ENCODE measurements at places on chromosomes 2 and 18.

GRCh38 chr2:16622399-16622968 is 43.1 kb downstream of the CYRIA start:
- DNase-seq, result no peak

GRCh38 chr18:22465859-22466457 is 48.2 kb upstream of the CTAGE1 start:
- no peak for DNase-seq

DNA sequence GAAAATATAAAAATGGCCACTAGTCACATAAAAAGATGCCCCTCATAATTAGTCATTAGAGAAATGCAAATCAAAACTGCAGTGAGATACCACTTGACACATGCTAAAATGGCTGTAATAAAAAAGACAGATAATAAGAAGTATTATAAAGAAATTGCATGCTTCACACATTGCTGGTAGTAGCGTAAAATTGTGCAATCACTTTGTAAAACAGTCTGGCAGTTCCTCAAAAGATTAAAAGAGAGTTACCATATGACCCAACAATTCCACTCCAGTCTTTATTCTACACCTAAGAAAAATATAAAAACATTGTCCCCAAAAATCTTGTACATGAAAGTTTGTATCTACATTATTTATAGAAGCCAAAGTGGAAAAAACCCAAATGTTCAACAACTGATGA is 170.6 kb upstream of the FIGN start:
- no peak for DNase-seq

DNA sequence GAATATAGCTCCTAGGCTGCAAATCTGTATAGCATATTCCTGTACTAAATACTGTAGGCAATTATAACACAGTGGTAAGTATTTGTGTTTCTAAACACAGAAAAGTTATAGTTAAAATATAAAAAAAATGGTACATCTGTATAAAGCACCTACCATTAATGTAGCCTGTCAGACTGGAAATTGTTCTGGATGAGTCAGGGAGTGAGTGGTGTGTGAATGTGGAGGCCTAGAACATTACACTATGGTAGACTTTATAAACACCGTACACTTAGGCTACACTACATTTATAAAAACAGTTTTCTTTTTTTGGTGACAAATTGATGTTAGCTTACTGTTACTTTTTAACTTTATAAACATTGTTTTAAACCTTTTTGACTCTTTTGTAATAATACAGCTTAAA is 226.3 kb downstream of the CCDC85A start:
- no peak for DNase-seq

GRCh38 chr18:48634491-48634890 is 95.7 kb downstream of the CTIF start:
- no peak for DNase-seq

GRCh38 chr2:37143974-37144373 is 12.8 kb downstream of the EIF2AK2 start:
- no peak for DNase-seq

- DNase-seq, result no peak
Observed at GRCh38 chr2:136057023-136057801, 60.7 kb downstream of the CXCR4 start.

DNA sequence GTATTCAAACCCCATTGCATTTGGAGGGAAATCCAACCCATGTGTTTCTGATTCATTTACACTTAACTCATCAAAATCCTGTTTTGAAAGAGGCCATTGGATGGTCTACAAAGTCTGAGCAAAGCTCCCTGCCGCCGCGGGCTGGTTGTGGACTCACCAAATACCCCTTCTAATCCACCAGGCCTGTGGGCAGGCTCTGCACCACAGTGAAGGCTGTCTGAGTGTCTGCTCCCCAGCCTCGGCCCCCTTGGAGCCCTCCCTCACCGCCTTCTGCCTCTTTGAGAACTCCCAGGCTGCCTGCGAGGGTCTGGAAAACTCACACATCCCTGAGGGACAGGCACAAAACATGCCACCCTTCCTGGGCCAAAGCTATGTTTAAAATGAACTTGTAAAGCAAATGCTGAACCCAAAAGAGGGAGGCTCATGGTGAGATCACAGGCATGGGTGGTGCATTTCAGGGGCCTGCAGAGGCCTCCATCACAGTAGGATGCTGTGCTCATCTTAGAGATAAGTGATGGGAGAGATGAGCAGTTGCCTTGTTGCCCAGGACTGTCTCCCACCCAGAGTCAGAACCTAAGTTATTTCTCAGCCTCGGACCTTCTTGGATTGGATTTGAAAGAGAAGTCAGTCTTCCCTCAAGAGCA is 225.0 kb downstream of the CYP26B1 start:
- no peak for DNase-seq

Data from stimulated activated CD4-positive, alpha-beta T cell treated with anti-CD3 and anti-CD28 coated beads, Interleukin-1b, Interleukin-23, amount 100 ng/mL, for 1 hour (primary cell).